Fibroblast of lung (primary cell): ENCODE measurements at places on chromosomes 16 and 17.

DNA sequence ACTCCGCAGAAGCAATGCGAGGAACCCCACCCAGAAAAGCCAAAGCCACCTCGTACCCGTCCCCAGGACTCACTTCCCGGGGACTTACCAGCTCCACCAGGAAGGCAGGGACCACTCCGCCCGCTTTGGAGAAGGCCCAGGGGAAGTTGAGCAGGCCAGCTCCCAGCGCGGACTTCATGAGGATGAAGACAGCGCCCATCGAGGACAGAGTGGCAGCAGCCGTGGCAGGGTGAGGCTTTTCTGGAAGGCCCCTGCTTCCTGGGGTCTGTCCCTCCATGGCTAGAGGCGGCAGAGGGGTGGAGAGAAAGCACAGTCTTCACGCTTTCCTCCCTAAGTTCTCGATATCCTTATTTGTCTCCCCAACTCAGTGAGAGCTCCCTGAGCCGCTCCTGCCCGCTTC lies 714 bp downstream of the SLC38A8 start:
- DNase-seq = no peak

GRCh38 chr17:49624896-49625295 lies 49.2 kb downstream of the NXPH3 start:
- DNase-seq = peak; percentile 66

DNA sequence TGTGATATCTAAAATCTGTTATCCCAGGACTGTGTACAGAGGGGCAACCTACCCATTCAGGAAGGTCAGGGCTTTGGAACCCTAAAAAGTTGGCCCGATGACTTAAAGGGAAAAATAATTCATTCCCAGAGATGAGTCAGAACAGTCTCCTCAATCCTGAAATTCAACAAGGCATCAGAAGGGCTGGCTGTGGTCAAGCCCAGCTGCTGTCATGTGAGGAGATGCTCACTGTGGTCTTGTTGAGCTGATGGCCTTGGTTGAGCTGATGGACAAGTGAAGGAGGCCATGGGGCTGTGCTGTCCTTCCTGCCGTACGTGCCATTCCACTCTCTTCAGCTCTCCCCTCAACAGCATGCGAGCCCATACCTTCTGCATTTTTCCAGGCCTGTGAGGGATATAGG lies 20.9 kb upstream of the DRG2 start:
- DNase-seq = no peak

DNA sequence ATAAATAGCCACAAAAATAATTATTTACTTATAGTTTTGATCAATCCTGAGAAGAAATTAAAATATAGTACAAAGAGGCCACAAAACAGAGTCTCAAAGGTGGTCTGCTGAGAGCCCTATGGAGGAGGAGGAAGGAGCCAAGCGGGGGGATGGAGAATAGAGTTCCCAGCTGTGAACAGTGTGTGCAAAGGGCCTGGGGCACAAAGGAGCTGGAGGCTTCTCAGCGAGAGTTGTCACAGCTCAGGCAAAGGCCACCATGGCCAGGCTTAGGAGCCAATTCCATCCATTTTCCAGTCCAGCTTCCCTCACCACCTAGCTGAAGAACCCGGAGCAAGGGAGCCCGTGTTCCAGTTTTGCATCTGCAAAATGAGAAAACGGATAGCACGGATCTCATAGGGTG lies 5.4 kb upstream of the ZNF423 start:
- DNase-seq = no peak

DNA sequence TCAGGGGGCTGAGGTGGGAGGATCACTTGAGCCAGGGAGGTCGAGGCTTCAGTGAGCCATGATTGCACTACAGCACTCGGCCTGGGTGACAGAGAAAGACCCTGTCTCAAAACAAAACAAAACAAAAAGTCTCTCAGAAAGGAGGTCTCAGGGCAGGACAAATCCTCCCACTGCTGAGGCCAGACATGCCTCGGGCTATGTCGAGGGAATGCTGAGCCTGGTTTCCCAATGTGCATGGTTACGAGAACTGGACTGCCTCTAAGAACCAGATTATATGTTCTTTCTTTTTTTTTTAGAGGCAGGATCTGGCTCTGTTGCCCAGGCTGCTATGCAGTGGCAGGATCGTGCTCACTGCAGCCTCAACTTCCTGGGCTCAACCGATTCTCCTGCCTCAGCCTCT lies 27.6 kb downstream of the TRAP1 start:
- no peak for DNase-seq

DNA sequence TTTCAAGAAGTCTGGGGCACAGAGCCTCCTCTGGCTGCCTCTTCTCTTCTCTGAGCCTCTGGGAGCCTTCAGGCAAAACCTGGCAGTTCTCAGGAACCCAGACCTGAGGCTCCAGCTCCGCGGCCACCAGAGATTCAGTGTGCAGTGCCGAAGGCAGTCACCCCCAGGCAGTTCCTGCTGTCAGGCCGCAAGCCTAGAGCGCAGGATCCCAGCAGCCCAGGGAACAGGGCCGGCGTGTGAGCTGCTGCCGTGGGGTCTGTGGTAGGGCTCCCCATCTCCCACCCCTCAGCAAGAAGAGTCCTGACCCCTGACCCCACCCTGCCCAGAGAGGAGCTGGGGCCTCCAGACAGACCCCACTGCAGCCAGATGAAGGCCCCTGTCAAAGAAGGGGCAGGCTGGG lies 78.2 kb downstream of the AMFR start:
- DNase-seq = no peak

DNA sequence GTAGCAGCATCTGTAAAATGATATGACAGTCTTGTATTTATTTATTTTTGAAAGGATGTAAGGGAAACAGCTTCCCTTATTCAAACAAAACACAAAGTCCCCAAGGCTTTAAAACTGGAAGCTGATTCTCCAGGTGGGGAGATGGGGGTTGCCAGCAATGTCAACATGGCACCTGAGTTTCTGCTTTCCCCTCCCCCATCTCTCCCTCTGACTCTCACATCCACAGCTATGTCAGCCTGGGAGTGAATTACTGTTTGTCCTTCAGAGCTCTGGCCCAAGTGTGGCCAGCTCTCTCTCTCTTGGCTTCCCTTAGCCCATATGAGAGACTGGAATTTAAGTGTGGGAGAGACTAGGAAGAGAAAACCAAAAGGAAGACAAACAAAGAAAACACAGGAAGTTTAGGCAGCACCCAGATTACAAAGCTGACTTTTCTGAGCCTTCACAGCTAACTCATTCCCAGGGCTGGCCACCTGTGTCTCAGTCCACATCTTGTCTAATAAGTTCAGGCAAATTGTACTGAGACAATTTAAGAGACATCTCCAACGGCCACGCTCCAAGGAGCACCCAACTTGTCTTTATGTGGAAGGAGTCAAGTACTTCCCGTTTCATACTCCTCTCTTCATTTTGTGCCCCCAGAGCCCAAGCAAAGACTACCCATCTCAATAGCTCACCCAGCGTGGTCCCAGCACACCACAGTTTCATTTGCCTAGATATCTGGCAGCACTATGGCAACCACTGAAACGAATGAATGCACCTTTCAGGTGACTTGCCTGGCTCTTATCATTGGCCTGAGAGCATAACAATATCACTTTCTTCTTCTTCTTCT lies 69.2 kb downstream of the SOX9 start:
- DNase-seq = peak; percentile 61

DNA sequence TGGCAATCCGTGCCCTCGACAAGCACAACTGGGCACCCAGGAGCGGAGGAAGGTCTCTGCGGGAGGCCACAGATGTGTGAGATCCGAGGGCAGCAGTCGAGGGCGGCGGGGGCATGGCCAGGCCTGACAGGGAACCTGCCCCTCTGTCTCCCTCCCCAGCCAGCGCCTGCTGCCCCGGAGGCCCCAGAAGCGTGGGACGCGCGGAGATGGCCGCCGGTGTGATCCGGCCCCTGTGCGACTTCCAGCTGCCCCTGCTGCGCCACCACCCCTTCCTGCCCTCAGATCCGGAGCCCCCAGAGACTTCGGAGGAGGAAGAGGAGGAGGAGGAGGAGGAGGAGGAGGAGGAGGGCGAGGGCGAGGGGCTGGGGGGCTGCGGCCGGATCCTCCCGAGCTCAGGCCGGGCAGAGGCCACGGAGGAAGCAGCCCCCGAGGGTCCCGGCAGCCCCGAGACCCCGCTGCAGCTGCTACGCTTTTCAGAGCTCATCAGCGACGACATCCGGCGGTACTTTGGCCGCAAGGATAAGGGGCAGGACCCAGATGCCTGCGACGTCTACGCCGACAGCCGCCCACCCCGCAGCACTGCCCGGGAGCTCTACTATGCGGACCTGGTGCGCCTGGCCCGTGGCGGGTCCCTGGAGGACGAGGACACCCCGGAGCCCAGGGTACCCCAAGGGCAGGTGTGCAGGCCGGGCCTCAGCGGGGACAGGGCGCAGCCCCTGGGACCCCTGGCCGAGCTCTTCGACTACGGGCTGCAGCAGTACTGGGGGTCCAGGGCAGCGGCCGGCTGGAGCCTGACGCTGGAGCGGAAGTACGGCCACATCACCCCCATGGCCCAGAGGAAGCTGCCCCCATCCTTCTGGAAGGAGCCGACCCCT lies 1.7 kb downstream of the PERCC1 start:
- DNase-seq = no peak

DNA sequence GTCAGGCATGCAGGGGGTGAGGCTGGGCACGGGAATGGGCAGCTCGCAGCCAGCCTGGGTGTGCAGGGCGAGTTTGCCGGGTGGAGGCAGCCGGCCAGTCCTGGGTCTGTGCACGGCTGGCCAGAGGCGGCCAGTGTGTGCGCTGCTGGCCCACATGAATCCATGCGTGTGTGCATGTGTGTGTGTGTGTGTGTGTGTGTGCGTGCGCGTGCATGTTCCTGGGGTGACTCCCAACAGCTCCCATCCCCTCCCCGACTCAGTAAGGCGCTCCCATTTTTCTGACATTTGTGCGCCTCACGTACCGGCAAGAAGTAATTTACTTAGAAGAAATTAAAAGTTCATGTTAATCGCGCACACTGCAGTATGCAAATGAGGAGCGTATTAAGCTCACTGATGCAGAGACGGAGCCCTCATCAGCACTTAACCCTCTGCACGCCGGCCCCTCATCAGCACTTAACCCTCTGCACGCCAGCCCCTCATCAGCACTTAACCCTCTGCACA lies 55.4 kb upstream of the ACSF3 start:
- no peak for DNase-seq

- DNase-seq = no peak
These were observed 13.1 kb downstream of the CFAP20 start for GRCh38 chr16:58116081-58116480.

DNA sequence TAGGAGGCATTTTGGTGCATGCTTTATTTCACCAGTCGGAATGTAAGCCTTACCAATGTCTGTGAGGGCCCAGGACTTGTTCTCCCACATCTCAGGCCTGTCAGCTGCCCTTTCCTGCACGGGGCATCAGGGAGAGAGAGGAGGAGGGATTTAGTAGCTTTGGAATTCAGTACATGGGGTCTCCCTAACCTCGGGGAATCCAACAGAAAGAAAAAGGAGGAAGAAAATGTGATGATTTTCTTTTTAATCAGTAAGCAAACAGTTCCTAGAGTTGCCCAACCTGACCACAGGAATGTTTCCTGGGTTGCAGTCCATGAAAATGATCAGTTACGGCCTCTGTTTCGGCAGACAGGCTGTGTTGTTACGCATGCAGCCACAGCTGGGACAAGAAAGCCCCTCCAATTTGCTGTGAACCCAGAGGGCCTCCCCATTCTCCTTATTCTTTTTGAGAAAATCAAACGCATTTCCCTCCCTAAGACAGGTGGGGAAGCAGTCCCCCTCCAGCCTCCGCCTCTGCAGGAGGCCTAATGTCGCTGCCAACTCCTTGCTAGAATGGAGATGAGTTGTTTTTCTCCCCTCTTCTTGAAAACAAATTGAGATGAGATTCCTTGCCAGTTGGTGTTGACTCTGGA lies 53.1 kb upstream of the TANGO6 start:
- DNase-seq = peak; percentile 94

- peak; percentile 81 for DNase-seq
These were observed 17.5 kb downstream of the EMC8 start for GRCh38 chr16:85781695-85782370.

- DNase-seq = no peak
These were observed 3.7 kb downstream of the BCL6B start for GRCh38 chr17:7026471-7027115.

GRCh38 chr17:78710607-78711006 lies 71.5 kb downstream of the CYTH1 start:
- no peak for DNase-seq

DNA sequence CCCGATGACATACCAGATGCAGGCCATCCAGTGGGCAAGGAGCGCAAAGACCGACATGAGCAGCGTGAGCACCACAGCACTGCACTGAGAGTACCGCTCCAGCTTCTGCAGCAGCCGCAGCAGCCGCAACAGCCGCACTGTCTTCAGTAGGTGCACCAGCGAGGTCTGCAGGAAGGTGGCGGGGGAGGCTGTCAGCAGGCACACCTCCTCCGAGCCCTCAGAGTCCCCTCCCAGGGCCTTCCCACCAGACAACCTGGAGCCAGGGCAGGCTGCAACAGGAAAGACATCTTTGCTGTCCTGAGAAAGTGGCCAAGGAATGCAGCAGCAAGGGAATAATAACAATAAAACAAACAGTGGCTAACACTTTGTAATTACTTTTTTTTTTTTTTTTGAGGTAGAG lies 9.1 kb downstream of the KCNH4 start:
- DNase-seq = no peak

DNA sequence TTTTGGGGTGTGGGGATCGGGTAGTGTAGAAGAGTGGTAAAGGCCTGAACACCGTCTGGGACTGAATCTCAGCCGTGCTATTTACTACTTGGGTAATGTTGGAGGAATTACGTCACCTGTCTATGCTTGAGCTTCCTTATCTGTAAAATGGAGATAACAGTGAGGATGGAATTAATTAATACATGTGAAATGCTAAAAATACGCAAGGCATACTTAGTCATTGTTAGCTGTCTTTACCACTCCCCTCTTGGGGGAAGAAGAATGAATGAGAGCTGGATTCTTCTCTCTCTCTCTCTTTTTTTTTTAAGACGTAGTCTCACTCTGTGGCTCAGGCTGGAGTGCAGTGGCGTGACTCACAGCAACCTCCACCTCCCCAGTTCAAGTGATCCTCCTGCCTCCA lies 41.1 kb upstream of the TANGO6 start:
- peak; percentile 98 for DNase-seq

DNA sequence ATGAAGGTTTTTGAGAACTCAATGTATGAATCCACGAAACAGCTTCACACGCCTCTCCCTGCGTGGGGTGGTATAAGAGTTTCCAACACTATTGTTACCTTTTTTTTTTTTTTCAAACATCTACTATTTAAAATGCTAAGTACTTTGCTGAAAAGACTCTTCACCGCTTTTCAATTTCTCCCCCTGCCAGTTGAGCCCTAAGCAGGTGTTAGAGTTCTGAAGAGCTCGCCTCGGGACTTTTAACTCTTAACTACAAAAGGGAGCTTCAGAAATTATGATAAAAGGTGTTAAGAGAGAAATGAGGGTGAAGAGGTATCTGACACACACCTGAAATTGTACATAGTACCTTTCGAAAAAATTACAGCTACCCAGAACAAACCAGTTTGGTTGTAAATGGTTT lies 20.9 kb upstream of the PSMD7 start:
- no peak for DNase-seq

- DNase-seq = peak; percentile 90
These were observed 1.6 kb upstream of the EFTUD2 start for GRCh38 chr17:44900894-44901293.
